ENCODE measurements at places on chromosomes 12 and 14. TPM values are rescaled to one million over a fixed set of nuclear protein-coding genes. Genes with fewer than 3 reads are reported as not detected.

Gene PLEKHG3
- 38.0 TPM for total RNA-seq

Gene AHSA1
- 132 TPM for total RNA-seq

DNA sequence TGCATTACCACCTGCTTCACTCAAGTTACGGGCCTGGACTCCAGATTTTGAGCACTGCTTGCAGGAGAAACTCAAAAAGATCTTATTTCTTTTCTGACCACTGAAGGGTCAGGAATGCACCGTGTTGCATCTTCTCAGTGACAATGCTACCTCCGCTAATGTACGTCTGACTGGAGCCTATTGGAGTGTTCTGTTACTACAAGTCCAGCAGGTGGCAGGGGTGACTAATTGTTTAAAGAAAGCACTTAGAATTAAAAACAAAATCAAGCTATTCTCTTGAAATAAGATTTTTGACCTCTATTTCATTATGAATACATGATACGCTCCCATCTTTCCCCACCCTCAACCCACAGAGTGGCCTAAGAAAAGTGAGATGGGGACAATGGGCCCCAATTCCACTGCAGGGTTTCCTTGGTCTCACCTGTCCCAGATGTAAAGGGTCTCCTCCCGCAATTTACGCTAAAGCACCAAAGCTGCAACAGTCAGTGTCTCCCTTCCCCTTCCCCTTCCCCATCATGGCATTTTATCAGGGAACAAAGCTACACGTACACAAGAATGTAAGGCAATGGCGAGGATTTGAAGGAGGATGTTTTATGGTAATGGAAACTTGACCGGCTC, 2.2 kb downstream of the TBPL2 start:
- DNase-seq, result peak; percentile 69

DNA sequence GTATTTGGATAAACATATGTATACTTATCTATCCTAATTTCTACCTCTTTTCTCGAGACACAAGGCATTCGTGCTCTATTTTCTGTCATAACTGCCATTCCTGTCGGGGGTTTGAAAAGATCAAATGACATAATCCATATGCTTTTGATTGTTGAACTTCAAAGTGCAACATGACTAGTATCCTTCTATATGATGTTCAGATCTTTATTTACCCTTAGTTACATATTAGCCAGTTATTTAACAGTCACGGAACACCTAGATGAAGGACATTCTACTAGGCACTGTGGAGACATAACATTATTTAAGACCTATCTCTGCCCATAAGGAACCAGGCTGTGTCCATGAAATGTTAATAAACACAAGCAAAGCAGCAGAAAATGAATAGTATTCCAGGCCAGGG, 11.2 kb upstream of the GRIN2B start:
- DNase-seq, result no peak

- no peak for DNase-seq
Observed at GRCh38 chr12:121314431-121314830, 17.9 kb upstream of the CAMKK2 start.

- DNase-seq, result no peak
Observed at GRCh38 chr12:20577054-20577453, 118.1 kb upstream of the SLCO1C1 start.

DNA sequence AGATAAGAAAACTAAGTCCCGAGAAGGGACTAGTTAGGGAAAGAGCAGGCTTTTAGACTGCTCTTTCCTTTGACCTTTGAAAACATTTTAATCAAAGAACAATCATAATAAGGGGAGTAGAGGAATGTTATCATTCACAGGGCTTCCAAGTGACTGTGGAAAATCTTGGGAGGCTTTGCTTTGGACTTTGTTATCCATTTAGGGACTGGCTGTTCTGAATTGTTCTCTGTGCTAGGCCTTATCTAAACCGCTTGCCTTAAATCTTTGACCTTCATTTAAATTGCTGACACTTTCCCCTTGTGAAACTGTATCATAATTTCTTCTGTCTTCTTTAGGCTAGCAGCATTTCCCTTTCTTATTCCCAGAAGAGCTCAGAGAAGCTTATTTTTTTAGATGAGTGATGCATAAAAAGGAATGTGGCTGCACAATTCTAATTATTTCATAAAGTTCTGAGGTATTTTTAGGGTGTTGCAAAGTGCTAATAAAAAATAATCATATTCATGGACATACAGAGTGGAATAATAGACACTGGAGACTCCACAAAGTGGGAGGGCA, 9.5 kb upstream of the CALM1 start:
- DNase-seq, result no peak

- peak; percentile 55 for DNase-seq
Observed at GRCh38 chr12:90909069-90909770, 45.8 kb downstream of the CCER1 start.

DNA sequence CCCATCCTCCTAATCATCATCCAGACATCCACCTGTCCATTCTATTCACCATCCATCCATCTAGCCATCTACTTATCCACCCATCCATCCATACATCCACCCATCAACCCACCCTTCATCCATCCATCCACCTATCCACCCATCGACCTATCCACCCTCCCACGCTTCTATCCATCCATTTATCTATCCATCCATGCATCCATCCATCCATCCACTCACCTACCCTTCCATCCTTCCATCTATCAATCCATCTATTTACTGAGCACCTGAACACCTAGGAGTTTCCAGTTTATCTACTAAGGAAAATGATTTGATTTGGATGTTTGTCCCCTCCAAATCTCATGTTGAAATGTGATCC, 7.5 kb downstream of the RIN3 start:
- DNase-seq, result no peak

- no peak for DNase-seq
Observed at GRCh38 chr12:62983594-62983993, 48.6 kb upstream of the PPM1H start.

GRCh38 chr14:63544591-63545299, 1.6 kb upstream of the PPP2R5E start:
- no peak for DNase-seq

GRCh38 chr12:54207539-54208294, 18.9 kb upstream of the SMUG1 start:
- peak; percentile 74 for DNase-seq

Gene FGF23
- 0.31 TPM for total RNA-seq

Measured in tongue (tissue), 3 donors.